Midbrain (tissue), 1 donor: ENCODE measurements at places on chromosomes 3 and 15.
A peak's percentile ranks its signal among the peaks of the same experiment; 100 is the strongest.

DNA sequence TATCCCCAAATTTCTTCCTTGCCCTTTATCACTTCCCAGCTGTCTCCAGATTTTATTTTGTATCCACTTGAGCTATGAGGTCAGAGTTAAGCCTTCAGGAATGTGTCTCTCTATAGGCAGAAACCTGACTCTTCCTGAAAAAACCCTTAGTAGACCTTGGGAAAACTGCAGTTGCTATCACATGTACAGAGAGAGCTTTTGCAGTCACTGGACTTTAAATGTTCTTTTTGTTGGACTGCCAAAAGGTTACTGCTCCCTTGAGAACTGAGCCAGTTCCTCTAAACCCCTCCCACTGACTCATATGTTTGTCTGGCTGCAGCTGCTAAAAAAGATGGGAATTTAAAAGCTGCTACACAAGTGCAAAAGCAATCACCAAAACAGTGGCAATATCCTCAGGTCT is 169.1 kb upstream of the CCDC54 start:
- peak; percentile 73 for DNase-seq

DNA sequence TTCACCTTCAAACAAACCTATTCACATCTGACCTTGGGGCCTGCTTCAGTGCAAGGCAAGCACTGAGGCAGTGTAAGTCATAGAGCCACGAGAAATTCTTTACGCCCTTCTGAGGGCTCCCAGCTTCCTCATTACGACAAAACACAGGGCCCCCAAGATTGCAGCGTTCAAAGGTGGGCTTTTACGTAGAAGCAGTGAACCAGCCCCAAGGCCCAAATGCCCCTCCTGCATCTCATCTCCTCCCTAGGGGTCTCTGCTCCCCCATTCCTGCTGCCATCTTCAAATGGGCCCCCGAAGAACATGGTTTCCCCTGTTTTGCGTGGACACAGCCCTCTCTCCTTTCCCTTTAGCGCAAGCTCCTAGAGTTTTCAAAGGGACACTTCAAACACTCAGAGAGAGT is 285.1 kb downstream of the MEX3B start:
- DNase-seq: no peak

DNA sequence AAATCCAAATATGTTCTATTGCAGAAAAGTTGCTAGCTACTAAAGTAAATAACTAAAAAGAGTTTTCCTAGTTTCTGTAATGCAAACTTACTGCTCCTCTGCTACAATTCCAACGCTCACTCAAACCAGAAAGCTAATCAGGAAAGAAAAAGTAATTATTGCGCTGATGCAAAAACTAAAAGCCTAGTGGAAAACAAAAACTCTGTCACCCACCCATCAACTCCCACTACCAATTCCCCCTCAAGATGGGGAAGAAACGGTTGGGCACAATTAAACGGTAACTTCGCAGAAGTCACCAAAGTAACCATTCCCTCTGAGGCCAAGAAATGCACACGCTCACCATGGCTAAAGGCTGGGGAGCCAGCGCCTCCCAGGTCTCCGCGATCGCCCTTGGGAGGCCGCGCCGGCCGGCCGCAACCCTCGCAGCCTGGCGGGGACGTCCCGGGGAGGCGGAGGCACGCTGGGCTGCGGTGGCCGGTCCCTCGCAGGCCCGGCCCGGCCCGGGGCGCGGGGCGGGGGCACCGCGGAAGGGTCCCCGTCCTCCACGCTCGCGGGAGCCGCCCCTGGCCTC is 684 bp downstream of the SLTM start:
- peak; percentile 49 for DNase-seq

DNA sequence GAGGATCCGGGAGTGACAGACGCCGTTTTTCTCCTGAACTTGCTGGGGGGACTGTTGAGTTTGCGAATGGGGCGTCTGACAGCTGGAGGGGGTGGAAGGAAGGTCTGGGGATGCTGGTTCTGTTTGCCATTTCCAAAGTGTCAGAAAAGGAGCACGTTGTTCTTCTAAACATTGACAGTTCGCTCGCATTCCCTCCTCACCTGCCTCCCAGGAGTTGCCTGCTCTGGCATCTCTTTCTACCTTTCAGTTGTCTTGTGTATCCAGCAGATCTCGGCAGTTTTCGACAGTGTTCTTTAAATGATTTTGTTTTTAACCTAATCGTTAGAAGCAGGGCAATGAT is 829 bp downstream of the SELENOT start:
- DNase-seq: peak; percentile 27

GRCh38 chr3:52234516-52235447 is 4.2 kb downstream of the TWF2 start:
- no peak for DNase-seq

DNA sequence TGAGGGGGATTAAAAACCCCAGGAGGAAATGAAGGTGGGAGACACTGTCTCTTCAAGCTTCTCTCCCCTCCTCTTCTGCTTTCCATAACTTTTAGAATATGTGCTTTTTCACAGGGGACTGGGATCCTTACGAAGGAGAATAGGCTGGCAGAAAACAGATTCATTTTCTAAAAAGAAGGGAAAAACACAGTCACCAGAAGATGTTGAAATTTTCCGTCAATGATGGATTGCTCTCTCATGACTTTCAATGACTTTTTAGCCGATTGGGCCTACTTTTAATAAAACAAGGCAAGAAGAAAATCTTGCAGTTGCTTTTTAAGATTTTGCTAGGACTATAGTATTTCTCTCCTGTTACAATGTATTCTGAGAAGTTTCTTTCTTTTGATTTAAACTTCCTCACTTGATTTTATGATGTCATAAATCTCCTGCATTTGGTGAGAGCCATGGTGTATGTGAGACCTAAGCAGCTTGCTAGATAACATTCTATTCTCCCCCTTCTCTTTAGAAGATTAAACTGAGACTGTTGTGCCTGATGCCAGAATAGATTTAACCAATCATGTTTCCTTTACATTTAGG is 241.2 kb downstream of the FEZF2 start:
- no peak for DNase-seq

DNA sequence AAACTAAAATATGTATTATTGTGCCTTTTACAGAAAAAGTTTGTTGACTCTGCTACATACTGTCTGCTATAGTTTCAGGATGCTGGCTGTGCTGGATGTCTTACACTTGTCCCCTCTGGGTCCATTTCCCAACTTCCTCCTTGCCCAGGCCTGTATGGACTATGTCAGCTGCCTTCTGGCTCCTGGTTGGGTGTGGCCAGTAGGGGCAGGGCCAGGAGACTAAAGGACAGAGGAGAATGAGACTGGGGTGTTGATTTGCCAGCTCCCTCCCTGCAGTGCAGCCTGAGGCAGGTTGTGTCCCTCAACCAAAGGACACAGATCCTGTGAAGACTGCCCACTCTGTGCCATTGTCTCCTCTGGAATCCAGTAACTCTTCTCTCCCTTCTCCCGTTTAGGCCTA is 90.6 kb upstream of the UBE2E2 start:
- no peak for DNase-seq

GRCh38 chr3:22923711-22924110 is 279.4 kb upstream of the UBE2E2 start:
- DNase-seq: no peak

DNA sequence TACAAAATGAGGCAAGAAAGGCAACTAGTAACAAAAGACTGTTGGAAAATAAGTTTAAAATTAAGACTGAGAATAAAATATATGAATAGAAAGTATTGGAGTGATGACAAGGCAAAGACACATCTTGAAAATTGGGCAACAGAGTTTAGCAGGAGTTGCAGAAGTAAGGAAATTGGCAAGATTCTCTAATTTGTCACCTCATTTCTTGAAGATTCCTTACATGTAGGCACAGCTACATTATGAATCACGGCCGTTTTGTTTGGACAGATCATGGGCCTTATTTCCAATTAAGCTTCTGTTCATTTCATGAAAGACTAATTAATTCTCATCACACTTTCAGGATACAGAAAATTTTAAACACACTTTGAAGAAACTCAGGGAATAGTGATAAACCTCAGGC is 170.1 kb downstream of the ROBO1 start:
- DNase-seq: no peak

DNA sequence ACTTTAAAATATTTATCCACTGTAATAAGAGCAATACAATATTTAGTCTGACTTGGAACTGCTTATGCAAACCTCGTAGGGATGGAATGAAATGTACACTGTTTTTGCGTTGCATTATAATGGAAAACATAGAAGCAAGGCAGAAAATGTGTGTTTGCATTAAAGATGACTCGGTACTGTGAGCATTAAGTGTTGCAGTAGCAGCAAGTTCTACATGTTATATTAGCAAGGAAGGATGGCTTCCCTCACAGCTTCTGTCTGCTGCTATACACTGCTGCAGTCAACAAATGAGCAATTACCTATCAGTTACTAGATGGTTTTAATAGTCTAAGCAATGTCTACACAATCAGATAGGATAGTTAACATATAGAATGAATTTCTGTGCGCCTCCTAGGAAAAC is 75.4 kb downstream of the CDIN1 start:
- no peak for DNase-seq
